ENCODE measurements at places on chromosomes 1 and 21.

- DNase-seq: no peak
Measured at GRCh38 chr1:207913951-207914350, 3.0 kb upstream of the CD34 start.

GRCh38 chr21:41164981-41165655 is 2.8 kb upstream of the BACE2 start:
- DNase-seq: no peak

DNA sequence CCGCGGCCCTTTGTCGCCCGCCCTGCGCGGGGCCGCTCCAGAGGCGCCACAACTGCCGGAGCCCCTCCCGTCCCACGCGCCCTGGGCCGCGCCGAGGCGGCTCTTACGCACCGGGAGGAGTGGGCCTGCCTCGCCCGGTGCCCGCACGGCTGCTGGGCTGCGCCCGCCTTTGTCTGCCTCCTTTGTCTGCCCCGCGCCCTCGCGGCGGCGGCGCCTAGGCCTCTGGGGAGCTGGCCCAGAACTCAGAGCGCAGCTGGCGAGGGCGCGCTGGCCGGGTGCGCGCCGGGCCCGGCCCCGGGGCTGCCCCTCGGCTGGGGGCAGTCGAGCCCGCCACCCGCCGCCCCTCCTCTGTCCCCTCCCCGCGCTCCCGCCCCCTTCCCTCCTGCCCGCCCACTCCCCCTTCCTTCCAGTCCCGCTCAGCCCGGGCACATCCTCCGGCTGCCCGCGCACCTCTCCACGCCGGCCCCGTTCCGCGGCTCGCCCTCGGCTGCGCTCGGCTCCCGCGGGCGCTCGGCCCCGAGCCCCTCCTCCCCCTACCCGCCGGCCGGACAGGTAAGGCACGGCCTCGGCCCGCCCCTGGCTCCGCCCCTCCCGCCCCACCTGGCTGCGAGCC is at the start of gene DRAXIN:
DRAXIN (plus strand) TSS at position 409 of the 613 bp plus-strand sequence. CDS start 14,549 bp downstream, outside the sequence.
- DNase-seq: no peak

- DNase-seq: no peak
Measured at GRCh38 chr1:205237526-205238484, 10.1 kb downstream of the TMCC2 start.

GRCh38 chr1:156705918-156706656 is 704 bp upstream of the CRABP2 start:
- peak; percentile 64 for DNase-seq

GRCh38 chr1:5907966-5908365 is 84.3 kb downstream of the NPHP4 start:
- no peak for DNase-seq

- DNase-seq: no peak
Measured at GRCh38 chr1:179968994-179969919, 14.6 kb downstream of the CEP350 start.

DNA sequence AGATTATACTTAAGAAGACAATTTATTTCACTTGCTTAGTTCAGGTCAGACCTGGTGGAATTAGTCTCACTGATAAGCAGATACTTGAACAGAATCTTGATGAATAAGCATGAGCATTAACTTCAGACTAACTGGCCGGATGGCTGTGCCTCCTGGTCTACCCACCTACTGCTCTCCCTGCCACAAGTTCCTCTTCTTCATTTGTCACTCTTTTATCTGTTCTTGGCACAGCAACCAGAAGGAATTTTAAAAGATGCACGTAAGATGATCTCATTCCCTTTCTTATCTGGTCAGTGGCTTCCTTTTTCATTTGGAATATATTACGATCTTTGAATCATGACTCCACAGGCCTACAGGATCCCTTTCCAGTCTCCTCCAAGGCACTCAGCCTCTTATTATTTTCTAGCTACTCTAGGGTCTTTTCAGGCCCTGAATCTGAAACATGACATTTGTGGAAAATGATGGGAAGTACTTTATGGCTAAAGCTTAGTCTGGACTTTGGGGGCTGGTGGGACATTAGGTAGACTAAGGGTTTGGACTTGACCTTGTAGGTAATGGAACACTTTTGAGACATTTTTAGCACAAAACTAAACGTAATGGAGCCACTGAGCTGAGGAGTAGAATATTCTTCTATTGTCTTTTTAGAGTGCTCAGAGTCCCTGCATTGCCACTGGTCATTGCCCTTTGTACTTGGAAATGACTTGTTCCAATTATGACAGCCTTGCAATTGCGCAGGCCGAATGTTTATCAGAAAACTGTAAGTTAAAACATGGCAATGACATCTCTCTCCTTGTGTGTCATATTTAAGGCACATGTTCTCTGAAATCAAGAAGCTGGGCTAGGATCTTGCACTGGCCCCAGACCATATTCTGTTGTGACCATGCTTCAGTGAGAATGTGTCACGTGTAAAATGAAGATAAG is 16.0 kb downstream of the ST6GALNAC3 start:
- no peak for DNase-seq

- DNase-seq: no peak
Measured at GRCh38 chr1:16208270-16208987, 4.0 kb downstream of the ARHGEF19 start.

- no peak for DNase-seq
Measured at GRCh38 chr1:212147581-212148033, 112.1 kb downstream of the DTL start.

- DNase-seq: no peak
Measured at GRCh38 chr21:17610911-17611310, 1.8 kb downstream of the BTG3 start.

DNA sequence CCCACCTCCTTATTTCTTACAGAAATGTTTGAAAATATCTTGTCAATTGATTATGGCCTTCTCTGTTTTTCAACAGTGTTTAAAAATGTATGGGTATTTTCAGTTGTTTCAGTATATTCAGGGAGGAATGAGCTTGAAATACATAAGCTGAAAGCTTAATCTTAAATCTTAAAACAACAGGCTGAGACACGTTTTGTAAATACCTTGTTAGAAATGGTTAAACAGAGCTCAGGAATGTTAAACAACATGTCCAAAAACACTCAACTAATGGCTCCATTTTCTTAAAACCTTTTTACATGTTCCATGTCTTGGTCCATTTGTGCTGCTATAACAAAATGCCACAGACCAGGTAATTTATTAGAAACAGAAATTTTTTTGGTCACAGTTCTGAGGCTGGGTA is 953.8 kb upstream of the ADGRL2 start:
- DNase-seq: no peak

DNA sequence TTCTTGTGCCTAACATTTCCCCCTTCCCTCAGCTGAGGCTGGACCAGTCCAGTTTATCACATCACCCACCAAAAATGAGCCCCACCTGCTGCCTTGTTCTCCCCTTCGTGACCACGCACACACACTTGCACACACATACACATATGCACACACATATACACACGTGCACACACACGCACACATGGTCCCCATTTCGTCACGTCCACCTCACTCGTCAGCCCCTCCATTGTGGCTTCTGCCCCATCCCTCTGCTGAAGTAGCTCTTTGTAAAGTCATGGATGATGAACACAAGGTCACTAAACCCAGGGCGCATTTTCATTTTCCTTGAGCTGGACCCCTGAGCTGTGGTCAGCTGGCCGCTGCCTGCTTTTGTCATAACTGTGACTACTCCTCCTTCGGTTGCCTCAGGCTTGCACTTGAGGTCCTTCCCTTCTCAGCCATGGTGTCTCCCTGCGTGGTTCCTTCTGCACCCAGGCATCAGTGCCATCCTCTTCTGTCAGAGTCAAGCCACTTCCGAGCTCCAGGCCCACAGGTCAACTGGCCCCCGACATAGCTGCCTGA is 93.8 kb downstream of the SYT2 start:
- DNase-seq: no peak

All from central memory CD4-positive, alpha-beta T cell (primary cell).